ENCODE measurements at places on chromosomes 11 and 22.

GRCh38 chr11:20754933-20755332 lies 85.5 kb downstream of the NELL1 start:
- no peak for DNase-seq

- no peak for DNase-seq
Measured at GRCh38 chr11:86988351-86988881, 33.2 kb upstream of the FZD4 start.

GRCh38 chr22:23580576-23581259 lies 628 bp upstream of the IGLL1 start:
- no peak for DNase-seq

DNA sequence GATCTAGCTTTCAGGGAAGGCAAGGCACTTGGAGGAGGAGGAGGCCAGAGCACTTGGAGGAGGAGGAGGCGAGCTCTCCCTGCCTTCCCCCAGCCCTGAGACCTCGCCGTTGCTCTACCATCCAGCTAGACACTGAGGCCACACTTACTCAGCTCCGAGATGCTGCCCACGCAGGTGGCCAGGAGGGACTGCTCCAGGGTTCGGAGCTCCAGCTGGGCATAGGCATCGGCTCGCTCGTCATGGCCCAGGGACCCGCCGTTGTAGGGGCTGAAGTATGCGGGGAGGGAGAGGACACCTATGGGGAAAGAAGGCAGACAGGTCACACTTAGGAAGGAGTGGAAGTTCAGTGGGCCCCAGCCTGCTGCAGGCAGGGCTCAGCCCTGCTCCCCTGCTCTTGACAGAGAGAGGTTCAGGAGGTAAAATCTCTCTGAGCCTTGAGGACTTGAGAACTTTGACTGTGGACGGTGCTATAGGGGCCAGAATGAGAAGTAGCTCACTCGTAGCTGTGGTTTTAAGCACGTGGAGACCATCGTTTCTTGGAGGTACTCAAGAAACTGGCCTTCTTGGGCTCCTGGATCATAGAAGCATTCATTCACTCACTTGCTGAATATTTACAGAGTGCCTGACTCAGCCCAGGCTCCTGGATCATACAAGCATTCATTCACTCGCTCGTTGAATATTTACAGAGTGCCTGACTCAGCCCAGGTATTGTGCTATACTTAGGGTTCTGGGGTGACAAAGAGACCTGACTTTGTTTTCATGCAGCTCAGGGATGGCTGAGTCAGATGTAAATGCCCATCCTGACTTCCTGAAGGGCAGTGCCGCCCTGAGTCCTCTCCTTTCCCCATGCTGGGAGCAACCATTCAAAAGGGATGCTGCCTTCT lies 99.2 kb downstream of the NAT10 start:
- no peak for DNase-seq

DNA sequence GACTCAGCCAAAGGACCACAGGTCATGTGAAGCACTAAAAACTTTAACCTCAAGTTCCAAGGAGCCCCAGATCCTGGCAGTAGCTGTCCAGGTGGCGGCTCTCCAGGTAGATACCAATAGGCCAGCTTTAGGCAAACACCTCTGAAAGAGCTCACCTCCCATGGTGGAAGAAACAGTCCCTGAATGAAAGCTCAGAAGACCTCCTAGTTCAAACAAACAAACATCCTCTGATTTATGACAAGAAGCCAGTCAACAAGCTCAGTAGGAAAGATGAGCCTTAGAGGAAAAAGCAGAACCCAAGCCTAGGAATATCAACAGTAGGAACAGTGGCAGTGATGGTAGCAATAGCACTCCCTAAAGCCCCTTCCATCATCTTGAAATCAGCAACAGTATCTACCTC lies 17.2 kb downstream of the ABTB2 start:
- no peak for DNase-seq

DNA sequence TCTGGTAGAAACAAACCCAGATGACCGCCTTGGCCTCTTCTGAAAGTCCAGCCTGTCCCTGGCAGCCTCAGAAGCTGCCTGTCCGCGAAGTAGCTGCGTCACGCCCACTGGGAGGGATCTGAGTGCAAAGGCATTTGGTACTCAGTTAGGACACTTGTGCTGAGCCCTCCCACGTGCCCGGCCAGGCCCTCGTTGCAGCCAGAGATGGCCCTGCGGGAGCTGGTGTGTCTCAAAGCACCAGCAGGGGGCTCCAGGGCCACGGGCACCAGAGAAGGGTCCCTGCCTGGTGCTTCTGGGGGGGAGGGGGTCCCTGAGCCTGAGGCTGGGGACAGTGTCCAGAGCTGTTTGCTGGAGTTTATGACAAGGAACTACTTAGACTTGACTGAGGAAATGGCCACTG lies 5.8 kb downstream of the SELENOO start:
- no peak for DNase-seq

DNA sequence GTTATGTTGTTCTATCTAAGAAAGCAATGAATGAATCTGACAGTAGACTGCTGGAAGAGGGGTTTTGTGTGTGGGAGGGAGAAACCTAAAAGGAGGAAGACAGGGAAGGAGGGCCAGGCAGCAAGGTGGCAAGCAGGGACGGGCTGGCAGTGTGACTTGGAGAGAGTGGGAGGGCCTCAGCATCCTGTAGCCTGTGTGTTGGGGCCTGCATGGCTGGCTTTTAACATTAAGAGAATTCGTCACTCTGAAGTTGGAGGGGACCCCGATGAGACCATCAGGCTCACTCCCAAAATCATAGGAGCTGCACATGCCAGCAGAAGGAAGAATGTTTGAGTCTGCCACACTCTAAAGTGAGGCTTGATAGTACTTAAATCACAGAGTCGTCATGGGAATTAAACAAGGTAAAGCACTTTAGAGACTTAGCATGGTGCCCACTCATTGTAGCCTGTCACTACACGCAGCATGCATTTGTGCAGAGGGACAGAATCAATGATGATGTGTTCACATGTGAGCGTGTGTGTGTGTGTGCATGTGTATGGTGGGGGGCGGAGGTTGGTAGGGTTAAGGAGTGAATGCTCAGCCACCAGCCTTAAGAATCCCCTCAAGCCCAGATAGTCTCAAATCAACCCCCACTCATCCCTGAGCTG lies 199.5 kb downstream of the TENM4 start:
- no peak for DNase-seq

GRCh38 chr11:128582496-128583366 lies 4.6 kb downstream of the ETS1 start:
- no peak for DNase-seq

- DNase-seq = peak; percentile 87
Measured at GRCh38 chr11:61695917-61696316, 15.7 kb downstream of the DAGLA start.

DNA sequence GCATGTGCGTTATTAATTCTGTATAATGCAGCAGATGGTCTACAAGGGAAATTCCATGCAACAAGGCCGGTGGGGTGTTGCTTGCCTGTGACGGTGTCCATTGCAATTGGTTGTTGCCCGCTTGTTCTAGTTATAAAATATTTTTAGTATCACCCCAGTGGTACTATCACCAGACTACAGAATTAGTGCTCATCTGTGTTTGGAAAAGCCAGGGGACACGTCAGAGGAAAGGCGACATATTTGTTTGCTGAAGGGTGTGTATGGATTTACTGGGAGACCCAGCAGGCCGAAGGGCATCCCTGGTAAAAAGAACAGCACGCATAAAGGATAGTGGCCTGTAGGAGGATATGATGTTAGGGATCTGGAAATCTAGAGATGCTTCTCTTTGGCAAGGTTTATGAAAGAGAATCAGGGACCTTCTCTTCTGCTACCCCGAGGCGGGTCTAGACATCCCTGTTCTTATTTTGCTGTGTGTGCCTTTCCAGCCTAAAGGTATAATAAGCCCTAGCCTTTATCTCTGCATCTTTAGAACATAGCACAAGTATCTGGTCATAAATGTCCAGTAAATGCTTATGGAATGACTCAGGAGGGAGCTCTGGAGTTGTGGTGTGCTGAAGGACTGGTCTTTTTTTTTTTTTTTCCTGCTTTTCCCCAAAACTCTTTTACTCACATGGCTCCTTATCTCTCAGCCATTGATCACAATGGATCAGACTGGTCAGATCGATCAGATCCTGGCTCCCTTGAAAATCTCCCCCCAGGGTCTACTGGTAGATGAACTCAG lies 90.9 kb downstream of the LDLRAD3 start:
- no peak for DNase-seq

DNA sequence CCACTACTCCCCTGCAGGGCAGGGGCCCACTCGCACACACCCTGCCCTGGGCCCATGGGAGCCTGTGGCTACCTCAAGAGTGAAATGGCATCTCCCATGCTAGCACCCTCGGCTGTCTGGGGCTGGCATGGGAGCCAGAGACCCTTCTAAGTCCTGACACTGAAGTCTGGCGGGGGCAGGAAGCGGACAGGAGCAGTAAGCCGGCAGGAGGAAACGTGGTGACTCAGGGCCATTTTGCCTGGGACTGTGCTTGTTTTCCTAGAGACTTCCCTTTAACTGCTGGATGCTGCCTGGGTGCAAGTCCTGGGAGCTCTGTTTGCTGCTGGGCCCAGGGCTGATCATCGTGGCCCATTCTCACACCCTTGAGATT lies 16.8 kb downstream of the RELT start:
- no peak for DNase-seq

DNA sequence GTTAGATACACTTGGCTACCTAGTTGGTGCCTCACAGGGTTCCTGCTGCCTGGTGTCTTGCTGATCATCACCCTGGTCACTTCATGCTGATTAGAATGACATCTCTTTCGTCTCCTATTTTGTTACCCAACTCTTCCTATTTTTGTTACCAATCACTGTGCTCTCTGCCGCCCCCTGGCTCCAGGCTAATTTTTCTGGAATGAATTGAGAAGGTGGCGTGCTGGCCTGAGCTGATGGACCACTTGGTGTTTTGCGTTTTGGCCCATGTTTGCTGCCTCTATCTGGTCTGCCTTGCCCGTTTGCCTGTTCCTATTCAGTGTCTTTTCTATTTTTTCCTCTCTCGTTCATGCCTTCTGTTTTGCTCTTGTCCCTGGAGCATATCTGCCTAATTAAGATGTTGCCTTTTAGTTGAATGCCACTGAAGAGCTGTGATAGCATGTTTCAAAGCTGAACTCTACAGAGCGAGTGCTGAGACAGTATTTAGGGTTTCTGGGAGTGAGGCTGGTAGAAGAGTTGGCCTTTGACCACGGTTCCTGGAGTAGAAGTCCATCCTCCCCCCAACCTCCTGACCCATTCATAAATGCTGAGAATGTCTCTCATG lies 5.9 kb upstream of the ATF4 start:
- no peak for DNase-seq

DNA sequence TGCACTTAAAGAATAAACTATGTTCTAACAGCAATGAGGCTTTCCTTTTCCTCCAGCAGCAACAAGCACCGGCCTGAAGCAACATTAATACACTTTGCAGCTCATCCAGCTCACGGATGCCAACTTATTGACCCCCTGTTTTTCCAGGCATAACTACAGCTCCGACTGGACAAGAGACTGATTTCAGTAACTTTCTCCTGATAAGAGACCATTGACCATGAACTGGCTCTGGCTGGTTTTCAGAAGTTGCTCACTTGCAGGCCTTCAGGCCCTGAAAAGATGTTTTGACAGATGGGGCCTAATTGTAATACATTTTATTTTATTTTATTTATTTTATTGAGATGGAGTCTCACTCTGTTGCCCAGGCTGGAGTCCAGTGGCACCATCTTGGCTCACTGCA lies 27.5 kb downstream of the GGT5 start:
- DNase-seq = no peak

- no peak for DNase-seq
Measured at GRCh38 chr11:27894552-27894951, 194.3 kb upstream of the BDNF start.

DNA sequence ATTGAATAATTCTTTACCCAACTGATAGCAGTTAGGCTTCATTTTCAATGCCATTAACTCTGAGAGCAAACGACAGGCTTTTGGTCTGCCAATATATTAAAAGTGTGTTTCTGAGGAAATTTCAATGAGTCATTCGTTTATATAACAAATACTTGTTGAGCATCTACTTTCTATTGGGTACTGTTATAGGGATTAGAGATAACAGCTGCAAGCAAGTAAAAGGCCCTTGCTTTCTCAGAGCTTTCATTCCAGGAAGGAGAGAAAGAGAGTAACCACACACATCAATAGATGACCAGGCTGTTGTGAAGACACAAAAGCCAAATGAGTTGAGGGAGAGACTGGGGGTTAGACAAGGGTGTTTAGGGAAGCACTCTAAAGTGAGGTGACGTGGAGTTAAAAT lies 35.7 kb downstream of the CD44 start:
- no peak for DNase-seq

GRCh38 chr11:68338051-68338780 lies 25.8 kb downstream of the LRP5 start:
- DNase-seq = no peak

All from stimulated activated CD8-positive, alpha-beta memory T cell treated with anti-CD3 and anti-CD28 coated beads, Interleukin-2, amount 100 ng/mL, for 1 hour (primary cell).